ENCODE measurements at places on chromosomes 3 and 15.

GRCh38 chr3:180188512-180189309 is 152.0 kb upstream of the PEX5L start:
- DNase-seq: no peak

- no peak for DNase-seq
Measured at GRCh38 chr3:24198728-24199127, 253.6 kb downstream of the NR1D2 start.

- DNase-seq: no peak
Measured at GRCh38 chr3:7280318-7280717, 419.4 kb downstream of the GRM7 start.

DNA sequence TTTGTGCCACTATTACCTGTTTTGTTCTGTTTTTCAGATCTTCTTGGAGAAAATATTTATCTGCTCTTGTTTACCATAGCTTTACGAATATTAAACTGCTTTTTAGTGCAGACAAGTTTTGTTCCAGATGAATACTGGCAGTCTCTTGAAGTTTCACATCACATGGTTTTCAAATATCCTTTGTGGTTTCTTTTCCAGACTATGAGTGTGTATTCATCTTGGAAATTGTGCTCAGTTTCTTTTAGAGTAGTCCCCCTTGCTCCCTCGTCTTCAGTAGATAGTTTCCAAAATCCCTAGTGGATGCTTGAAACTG is 1.2 kb downstream of the PIGB start:
- DNase-seq: no peak

- peak; percentile 60 for DNase-seq
Measured at GRCh38 chr3:100913870-100914648, 79.2 kb downstream of the ABI3BP start.

- DNase-seq: no peak
Measured at GRCh38 chr15:73033611-73034010, 18.7 kb upstream of the NEO1 start.

DNA sequence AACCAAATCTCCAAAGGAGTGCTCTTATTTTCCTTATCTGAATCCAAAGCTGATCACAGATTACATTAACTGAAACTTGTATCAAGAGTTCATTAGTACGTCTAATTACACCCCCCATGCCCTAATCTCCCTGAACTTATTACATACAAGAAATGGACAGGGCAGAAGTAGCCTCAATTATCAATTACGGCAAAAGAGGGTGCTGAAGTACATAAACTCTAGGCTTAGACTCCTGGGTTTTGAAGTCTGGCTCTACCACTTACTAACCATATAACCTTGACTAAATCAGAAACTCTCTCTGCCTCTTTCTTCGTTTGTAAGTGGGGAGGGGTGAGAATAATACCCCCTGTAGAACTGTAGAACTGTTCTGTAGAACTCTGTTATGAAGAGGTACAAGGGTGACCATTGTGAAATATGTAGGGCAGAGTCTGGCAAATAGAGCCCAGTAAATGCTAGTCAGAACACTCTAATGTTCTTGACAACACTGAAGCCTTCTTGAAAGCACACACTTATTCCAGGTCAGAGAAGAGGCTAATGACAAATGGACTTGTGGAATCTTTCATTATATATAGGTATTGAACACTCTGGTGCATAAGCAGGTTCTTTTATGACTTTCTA is 19.6 kb upstream of the OR5K4 start:
- no peak for DNase-seq

DNA sequence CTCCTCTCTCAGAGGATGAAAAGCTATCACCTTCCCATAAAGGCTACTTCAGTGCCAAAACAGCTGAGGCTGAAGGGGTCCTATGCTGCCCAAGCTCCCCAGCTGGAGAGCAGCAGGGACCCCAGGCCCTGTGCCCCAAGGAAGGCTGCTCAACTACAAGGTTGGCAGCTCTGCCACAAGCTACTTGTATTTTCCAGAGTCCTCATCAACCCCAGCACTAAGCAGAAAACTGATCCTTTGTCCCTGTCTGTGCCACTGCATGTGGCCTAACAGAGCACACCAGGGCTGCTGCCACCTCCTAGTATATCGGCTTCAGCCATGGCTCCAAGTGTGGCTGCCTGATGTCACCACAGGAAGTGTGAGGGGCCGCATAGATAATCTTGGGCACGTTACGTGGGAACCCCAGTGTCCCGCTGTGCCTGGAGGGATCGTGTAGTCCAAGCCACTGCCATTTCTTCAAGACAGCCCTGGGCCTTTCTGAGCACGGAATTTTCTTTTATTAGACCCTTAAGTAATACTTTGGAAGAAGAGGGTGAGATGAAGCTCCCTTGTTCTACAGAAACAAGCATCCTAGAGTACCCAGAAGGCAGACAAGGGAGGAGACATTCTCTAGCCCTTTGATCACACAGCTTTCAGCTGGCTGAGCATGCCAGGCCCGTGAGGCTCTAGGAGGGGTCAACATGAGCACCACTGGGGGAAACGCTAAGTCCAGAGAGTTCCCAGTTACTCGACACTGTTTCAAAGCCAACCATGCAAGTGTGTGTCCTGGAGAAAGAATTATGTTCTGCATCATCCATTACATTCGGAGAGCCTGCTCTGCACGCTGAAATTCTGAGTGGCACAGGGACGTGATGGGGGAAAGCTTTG is 60.7 kb downstream of the CAPN7 start:
- DNase-seq: peak; percentile 25

DNA sequence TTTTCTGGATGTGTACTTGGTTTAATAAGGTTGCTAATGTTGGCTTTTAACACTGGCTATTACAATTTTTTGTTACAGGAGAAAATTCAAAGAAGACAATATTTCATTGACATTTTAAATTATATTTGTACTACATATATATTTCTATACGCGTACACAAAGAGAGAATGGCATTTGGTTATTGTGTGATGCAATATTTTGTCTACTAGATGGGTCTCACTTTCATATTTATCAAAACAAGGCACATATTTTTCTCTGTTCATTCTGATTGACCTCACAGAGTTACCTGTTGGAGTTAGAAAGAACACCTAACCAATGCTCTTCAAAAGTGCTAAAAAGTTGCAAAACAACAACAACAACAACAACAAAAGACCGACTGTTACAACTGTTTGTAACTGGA is 50.2 kb upstream of the VGLL3 start:
- no peak for DNase-seq

GRCh38 chr3:20396335-20396734 is 210.3 kb upstream of the SGO1 start:
- DNase-seq: no peak

- DNase-seq: no peak
Measured at GRCh38 chr3:11185564-11186317, 31.4 kb downstream of the HRH1 start.

GRCh38 chr3:20573175-20573574 is 387.2 kb upstream of the SGO1 start:
- DNase-seq: no peak

DNA sequence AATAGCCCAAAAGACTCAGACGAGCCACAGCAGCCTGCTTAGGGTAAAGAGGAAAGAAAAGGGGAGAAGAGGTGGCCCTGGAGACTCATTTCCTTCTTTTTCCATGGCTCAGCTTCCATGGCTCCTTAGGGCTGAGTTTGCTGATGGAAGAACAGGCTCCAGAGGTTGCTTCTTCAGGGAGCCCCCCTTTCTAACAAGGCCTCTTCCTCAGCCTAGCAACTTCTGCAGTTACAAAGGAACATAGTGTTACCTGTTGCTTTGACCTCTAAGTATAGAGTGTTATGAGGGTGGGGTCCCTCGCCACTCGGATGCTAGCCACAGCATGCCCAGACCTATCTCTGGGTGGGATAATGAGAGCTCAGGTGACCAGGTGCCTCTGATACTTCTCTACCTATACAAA is 43.2 kb upstream of the SPESP1 start:
- DNase-seq: no peak

DNA sequence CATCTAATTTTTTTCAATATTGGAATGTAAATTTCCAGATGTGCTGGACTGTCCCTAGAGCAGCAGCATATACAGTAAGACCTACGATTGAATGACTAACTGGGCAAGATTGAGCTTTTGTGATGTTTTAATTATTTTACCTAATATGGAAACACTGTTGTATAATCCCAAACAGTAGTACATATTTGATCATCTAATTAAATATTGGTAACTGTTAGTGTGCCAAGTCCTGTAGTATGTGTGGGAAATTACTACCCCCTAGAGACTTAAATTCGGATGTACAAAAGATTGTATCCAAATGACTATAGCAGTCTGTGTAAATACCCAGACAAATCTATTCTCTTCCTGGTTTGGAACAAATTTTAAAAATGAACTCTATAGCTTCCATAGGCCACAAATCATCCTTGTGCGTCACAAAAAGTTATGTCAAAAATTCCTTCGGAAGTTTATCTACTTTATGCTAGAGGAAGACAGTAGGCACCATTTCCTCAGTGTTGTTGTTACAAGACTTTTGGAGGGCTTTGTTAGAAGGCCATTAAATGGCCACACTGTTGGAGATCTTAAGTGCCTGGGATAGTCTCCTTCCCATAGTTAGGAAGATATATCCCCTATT is 41.6 kb downstream of the NKIRAS1 start:
- no peak for DNase-seq

GRCh38 chr3:177499779-177500423 is 302.6 kb upstream of the TBL1XR1 start:
- peak; percentile 37 for DNase-seq

GRCh38 chr15:93974804-93975481 is 256.4 kb upstream of the MCTP2 start:
- no peak for DNase-seq

DNA sequence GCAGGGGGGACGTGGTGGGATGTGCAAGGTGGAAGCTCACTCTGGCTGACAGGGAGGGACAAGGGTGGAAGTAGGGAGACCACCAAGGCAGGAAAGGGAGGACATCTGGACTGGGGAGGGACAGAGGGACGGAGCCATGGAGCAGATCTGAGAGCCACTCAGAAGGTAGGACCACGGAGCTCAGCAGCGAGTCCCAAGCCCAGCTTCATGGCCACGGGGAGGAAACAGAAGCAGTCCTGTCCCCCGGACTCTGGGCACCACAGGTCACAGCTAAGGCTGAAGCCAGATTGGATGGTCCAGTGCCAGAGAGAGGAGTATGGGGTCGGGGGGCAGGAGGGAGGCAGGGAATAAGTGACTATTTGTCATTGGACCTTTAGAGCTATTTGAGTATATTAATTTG is 220.1 kb downstream of the TBC1D2B start:
- DNase-seq: no peak

GRCh38 chr3:4758249-4758860 is 220.9 kb upstream of the BHLHE40 start:
- DNase-seq: no peak

GRCh38 chr3:119145500-119146167 is at the start of gene TEX55:
Gene TEX55 (plus strand): TSS chr3:119146165. CDS start chr3:119146190, 25 bp downstream.
- no peak for DNase-seq

DNA sequence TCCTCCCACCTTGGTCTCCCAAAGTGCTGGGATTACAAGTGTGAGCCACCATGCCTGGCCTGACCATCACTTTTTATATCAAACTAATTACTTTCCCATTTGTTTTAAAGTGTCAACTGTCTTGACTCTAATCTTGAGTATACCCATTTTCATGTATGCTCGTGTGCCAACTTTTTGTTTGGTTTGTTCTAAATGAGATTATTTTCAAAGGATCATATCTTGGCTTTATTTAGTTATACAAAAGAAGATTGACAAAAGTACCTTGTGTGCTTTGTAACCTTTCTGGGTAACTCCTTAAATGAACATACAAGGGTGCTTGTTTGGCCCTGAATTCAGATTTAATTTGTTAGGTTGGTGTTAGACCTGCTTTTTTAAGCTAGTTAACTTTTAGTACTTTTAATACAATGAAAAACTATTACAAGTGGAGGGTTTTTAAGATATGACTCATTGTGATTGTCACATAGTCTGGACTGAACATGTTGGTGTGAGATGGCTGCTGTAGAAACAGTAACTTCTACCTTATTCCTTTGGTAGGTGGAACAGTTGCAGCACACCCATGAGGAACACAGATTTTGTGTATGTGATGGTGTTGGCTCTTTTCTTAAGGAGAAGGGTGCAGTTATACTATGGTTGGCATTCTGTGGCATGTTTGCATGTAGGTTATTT is 10.7 kb downstream of the KIF23 start:
- DNase-seq: no peak

DNA sequence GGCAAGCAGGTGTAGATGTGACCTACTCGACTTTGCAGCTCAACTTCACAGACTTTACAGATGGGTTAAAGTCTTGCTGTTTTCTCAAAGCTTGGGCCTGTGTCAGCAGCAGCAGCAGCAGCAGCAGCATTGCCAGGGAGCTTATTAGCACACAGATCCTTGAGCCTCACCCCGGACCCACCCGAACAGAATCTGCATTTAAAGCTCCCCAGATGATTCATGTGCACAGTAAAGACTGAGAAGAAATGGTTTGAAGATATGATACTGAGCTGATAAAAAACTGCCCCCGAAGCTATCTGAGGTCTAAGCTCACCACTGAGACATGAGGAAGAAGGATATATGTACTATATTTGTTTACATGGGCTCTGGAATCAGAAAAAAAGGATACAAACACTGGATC is 231.7 kb downstream of the ARPP21 start:
- peak; percentile 6 for DNase-seq

GRCh38 chr15:70113304-70113700 is 15.6 kb upstream of the TLE3 start:
- no peak for DNase-seq

DNA sequence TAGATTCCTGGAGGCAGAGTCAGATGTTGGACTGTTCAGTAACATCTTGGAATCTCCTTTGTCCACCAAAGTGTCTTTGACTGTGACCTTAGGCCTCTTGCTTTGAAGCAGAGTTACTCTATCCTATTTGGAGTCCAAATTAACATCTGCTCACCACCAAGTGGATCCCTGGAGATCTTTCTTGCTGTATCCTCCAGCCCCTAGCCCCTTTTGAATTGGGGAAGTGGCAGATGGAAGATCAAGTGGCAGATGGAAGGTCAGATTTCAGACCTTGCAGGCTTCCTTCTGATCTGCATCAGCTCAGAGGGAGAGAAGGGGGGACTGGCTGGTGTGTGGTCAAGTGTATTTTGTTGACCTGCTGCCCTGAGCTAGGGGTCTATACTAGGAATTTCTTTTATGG is 125.0 kb upstream of the ROPN1 start:
- DNase-seq: no peak

- no peak for DNase-seq
Measured at GRCh38 chr3:122864498-122864897, 69.6 kb downstream of the SLC49A4 start.

- DNase-seq: no peak
Measured at GRCh38 chr3:152309031-152309430, 40.3 kb downstream of the MBNL1 start.

GRCh38 chr15:63895194-63895593 is 61.4 kb upstream of the HERC1 start:
- no peak for DNase-seq

GRCh38 chr3:14913071-14913925 is 34.1 kb upstream of the NR2C2 start:
- DNase-seq: no peak

GRCh38 chr3:157059181-157059580 is 100.8 kb downstream of the CCNL1 start:
- no peak for DNase-seq

DNA sequence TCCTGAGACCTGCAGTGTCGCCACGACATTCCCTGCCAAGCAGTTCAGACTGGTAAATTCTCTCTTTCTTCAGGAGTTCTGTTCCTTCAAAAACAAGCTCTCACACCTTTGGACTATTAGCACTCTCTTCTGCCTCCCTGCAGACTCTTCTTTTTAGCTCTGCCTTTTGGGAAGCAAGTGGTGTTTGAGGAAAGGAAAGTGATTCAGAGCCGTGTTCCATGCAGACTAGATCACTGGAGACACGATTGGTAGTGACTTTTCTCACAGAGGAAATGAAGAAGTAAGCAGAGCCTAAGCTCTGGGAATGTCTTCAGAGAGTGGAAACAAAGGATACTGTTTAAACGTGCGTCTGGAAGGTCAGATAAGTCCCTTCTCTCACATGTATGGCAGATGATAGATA is 270.6 kb upstream of the TPRG1 start:
- no peak for DNase-seq
